WTC11 (cell line): ENCODE measurements at places on chromosomes 5 and 9.
A peak's percentile ranks its signal among the peaks of the same experiment; 100 is the strongest.

GRCh38 chr9:137435980-137436760, 5.0 kb downstream of the ENTPD8 start:
- peak; percentile 11 for DNase-seq

- no peak for DNase-seq
Measured at GRCh38 chr9:115114546-115114945, 3.4 kb downstream of the TNC start.

GRCh38 chr9:123883634-123884033, 46.3 kb downstream of the DENND1A start:
- DNase-seq = no peak

DNA sequence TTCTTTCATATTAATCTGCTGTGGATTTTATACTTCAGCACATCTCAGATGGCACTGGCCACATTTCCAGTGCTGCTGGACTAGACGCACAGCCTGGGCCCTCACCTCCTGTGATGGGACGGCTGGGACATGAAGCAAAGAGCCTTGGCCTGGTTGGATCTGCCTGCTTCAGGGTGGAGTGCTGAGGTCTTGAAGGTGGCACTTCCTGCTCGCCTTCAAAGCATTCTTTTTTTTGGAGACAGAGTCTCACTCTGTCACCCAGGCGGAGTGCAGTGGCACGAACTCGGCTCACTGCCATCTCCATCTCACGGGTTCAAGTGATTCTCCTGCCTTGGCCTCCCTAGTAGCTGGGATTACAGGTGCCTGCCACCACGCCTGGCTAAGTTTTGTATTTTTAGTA, 73.1 kb downstream of the RAPGEF1 start:
- DNase-seq = no peak

GRCh38 chr5:2039180-2039531, 156.4 kb upstream of the IRX4 start:
- peak; percentile 42 for DNase-seq

DNA sequence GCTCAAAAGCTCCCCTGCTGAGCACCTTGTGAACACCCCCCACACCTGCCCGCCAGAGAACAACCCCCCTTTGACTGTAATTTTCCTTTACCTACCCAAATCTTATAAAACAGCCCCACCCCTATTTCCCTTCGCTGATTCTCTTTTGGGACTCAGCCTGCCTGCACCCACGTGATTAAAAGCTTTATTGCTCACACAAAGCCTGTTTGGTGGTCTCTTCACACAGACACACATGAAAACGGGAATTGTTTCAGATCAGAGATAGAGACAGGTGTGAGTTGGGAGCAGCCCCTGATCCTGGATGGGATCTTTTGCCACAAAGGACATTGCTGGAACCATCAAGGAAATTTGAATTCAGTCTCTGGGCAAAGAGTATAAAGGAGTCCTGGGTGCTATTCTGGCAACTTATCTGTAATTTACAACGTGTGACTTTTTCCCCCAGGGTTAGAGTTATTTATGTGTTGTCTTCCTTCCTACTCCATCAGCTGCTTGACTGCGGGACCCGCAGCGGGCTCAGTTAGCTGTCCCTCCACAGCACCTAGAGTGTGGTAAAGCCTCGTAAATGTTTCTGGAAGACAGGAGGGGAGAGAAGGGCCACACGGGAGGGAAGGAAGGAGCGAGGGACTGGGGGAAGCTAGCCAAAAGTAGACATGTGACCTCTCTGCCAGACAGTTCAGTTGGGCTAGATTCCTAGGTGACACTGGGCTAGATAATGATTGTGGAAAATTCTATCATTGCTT, 437.0 kb downstream of the ZNF608 start:
- peak; percentile 28 for DNase-seq

- no peak for DNase-seq
Measured at GRCh38 chr5:60540856-60541805, 158.8 kb downstream of the DEPDC1B start.

DNA sequence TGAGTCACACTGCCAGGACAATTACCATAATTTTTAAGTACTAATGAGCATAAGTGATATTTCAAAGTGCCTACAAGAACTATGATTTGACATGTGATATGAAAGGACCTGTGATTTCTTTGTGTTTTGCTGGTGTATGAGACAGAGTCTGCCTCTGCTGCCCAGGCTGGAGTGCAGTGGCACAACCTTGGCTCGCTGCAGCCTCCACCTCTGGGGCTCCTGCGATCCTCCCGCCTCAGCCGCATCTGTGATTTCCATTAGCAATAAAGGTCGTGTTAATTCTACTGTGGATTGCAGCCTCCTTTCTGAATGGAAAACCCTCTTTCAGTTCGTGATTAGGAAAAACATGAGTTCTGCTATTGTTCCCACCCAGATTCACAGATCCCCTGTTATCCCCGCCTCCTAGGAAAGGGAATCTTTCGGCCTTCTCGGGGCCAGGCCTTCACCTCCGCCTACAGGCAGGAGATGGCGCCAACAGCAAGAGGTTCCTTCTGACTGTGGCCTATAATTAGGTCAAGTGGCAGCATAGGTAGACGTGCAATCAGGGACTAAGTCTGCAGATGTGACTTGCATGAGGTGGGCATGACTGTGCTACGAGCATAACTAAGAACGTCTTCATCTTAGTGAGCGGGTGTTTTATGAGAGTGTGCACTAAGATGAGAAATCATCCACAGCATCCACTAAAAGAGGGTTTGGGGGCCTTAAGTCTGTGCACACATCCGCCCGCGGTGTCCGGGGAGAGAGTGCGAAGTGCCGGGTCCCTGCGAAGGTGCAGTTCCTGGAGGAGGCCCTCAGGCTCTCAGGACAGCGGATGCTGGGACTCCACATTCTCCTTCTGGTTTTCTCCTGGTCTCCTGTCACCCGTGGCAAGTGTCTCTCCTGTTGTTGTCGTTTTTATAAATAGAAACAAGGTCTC, 23.1 kb downstream of the TRIM7 start:
- DNase-seq = peak; percentile 78

GRCh38 chr5:170439223-170439943, 50.2 kb upstream of the KCNMB1 start:
- no peak for DNase-seq

GRCh38 chr5:56161927-56162326, 71.2 kb downstream of the ANKRD55 start:
- DNase-seq = no peak

DNA sequence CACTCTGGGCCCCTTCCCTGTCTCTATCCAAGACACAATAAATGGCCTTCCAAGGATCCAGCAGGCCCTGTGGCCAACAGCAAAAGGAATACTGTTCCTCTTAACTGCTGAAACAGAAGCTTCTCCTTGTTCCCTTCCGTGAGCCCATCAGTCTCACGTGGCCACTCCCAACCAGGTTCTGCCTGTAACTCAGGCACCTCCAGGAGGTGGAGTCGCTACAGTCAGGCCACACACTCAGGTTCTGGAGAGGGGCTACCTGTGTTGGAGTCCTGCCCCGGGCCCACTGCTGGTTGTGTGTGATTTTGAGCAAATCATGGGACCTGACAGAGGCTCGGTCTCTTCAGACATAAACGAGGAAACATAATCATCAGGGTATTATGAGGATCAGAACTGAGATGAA, 10.3 kb downstream of the FAT2 start:
- no peak for DNase-seq

DNA sequence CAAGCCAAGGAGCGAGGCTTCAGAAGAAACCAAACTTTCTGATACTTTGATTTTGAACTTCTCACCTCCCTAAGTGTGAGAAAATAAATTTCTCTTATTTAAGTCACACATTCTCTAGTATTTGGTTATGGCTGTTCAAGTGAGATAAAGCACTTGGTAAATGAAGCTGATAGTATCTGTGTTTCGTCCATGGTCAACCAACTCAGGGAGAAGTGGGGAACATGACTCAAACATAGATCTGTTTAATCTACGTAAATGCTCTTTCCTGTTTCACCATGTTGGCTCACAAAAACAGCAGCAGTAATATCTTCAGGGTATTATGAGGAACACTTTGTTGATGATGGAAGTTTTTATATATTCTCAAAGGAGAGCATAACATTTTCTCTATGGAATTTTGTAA, 2167.2 kb upstream of the C9orf72 start:
- no peak for DNase-seq

DNA sequence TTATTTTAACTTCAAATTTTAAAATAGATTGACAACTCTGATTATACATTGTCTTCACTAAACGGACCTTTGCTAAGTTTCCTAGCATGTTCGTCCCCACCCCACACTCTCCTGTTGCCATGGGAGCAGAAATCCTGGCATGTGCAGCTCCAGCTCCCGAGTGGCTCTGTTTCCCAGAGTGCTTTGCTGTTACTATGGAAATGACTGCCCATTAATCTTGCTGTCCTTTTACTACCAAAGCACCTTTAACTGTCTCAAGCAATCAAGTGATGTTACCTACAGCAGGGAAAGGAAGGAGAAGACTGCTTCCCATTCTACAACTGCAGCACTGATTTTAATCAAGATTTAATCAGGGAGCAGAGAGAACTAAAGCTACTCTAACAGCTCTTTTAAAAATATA, 212.0 kb upstream of the KIF2A start:
- no peak for DNase-seq

DNA sequence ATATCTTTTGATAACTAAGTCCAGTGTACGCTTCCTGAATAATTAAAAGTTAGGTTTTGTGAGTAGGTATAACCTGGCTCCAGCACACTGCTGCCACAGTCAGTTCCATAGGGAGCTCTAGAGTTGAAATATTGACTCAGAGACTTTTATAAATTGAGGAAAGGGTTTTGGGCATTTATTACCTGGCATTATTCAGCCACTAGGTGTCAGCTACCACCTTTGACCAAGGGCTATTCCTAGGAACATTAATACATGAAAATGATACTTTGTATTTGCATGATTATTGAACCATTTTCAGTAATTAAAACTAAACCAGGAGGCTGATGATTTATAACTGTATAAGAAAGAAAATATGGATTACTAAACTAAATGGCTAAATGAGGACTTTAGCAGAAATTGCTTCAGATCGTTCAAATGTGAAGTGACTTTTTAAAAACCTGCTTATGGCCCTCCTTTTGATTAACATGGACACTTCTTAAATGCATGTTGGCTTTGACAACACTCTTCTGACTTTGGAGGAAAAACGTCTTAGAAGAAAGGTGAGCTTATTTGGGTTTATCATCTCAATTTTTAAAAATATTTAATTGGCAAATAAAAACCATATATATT, 83.0 kb downstream of the SMC2 start:
- no peak for DNase-seq

- no peak for DNase-seq
Measured at GRCh38 chr9:88658311-88658822, 123.4 kb downstream of the NXNL2 start.

DNA sequence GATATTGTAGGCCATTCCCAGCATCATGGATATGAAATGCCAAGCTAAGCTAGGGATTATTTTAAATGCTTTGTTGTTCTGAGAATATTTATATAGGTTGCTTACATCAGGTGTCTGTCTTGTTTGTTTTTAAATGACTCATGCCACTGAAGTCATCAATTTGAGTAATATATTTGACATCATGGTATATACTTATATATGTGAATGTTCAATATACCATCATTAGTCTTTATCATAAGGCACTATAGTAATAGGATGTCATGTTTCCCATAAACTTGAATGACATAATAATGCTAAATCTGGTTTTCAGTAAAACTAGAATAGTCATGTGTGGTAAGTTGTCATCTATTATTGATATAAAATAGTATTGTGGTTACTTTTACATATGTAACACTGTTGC, 13.1 kb downstream of the C9orf85 start:
- no peak for DNase-seq

- no peak for DNase-seq
Measured at GRCh38 chr5:32812399-32812798, 101.3 kb downstream of the NPR3 start.

- peak; percentile 89 for DNase-seq
Measured at GRCh38 chr9:93058355-93059010, at the start of gene SUSD3. SUSD3 (plus strand) TSS chr9:93058701; CDS start chr9:93058743, 42 bp downstream.

DNA sequence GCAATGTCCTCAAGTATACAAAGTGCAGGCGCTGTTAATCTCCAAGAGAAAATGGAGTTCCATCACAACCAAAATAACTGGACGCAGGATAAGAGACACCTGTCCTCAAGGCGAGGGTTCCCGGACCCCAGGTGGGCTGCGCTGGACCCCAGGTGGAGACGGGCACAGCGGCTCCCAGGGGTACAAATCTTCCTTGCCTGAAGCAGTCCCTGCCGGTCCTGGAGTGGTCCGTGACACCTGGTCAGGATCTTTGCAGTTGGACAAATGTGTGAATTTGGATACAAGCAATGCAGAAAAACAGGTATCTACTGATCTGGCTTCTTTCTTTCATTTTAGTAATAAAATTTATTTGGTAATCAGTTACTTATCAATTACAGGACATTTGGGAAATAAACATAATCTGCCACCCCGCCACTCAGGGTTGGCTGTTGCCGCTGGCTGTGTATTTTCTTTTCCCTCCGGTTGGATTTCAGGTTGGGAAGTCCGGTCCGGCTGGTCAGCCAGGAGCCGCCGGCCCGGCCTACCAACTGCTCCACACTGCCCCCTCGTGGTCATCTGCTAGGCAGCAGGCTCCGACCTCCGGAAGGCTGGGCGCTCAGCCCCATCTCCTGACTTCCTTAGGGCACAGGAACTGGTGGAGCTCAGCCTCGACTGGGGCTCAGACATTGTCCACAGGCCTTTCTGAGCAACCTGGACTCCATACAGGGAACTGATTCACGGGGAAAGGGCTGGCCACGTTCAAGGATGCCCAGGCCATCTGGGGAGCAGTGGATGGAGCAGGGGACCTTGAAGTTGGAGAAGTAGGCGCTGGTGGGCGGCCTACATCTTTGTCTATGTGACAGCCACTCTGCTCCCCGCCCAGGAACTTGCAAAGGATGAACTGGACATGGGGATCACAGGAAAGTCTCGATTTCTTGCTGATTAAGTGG, 43.4 kb downstream of the NXNL2 start:
- DNase-seq = peak; percentile 93

DNA sequence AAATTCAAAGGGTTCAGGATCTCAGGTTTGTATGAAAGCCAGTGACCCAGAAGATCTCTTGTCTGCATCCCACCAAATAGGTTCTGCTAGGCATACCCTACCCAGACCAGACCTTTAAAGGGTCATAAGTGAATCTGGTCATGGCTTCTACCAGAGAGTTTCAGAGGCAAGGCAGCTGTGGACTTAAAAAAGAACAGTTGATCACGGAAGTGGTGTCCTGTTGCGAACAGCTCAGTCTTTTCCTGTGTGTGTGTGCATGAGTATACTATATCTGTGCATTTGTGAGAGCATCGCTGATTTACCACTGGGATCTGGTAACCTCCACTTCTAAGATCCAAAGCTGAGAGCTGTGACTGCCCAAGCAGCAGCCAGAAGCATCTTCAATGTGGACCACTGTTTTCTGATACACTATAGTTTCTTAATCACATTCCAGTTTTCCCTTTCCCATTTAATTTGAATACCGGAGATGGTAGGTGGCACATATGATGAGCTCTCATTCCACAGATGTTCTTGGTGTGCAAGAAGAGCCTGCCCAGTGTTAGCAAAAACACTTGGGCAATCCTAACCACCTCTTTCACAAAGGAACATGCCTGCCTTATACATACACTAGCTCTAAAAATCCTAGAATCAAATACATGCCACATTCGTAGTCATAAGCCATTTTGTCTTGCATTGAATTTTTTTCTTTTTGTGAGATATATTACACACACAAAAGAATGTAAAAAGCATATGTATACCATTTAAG, 36.2 kb upstream of the OR2S2 start:
- DNase-seq = no peak

GRCh38 chr9:12538842-12539579, 154.2 kb upstream of the TYRP1 start:
- peak; percentile 12 for DNase-seq
